Cortex of kidney (tissue), 1 donor: ENCODE measurements at places on chromosomes 5 and 9.

- DNase-seq, result no peak
Observed at GRCh38 chr5:40490464-40491111, 189.1 kb upstream of the PTGER4 start.

DNA sequence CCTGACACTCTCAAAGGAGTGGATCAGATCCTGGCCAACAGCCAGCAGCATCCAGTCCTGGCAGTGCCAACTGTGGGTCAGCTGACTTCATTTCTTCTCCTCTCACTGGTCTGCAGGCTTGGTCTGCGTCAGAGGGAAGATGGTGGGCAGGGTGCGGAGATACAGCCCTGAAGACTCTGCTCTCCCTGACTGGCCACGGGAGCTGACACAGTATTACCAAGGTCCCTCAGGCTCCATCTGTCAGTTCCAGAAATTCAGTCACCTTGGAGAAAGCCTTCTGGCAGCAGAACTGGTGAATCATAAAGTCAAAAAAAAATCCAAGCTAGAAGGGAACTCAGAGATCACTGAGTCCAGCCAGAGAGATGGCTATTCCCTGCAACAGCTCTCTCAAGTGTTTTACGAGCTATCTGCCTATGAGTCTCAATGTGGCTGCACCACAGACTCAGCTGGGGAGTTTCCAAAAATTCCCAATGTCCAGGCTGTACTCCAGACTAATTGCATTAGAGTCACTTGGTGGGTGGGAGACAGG, 27.9 kb downstream of the C1QTNF2 start:
- no peak for DNase-seq

- DNase-seq, result no peak
Observed at GRCh38 chr9:88387552-88388202, 567 bp upstream of the SPIN1 start.

- DNase-seq, result no peak
Observed at GRCh38 chr5:160470437-160471361, 49.0 kb downstream of the PTTG1 start.

DNA sequence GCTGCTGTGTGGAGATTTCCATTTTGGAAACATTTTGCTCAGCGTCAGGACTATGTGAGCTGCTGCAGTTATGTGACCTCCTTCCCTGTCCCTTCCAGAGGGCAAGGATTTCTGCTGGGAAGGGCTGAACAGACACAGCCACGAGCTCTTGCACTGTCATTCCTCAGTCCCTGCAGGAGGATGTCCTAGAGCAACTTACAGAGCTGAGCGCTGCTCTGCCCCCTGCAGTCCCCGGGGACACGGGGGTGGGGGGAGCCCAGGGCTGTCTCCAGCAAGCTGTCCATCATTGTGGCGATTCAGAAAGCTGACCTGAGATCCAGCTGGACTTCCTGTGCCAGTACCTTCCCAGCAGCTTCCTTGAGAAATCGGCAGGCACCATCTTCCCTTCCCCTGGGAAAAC, 28.0 kb upstream of the MAP1B start:
- no peak for DNase-seq

DNA sequence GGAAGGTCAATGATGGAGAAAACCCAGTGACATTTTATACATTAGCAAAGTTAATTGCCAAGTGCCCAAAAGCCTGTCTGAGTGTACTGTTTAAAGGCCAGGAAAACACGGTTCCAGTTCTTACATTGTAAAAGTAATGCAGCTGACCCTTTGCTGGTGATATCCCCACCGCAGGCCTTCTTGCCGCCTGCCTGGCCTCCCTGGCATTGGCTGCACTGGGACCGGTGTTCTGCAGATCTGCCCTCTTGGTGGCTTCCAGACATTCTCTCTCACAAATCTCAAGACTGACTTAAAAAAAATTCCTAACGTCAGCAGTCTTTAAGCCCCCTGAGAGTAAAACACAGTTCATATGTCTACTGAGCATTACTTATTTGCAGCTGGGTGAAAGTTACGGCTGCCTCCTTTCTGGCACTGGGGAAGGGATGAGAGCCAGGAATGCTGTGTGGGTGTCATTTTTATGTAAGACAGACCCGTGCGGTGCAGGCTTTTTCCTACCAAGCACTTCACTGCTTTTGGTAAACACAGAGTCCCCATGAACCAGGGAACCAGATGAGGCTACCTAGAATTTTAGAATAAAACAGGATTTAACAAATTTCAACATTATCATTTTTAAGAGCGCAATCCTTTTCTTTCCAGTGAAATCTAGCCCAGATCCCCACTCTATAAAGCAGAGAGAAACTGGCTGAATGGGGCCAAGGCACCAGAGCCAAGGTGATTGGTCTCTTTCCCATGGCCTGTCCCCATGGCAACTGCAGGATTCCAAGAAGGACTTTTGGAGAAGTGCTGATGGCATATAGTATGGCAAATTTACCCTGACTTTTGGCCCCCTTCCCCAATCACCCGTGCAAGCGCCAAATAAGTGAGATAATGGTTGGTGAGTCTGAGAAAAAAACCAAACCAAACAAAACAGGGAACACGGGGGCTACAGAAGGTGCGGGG, 80.8 kb downstream of the LMNB1 start:
- DNase-seq, result no peak

DNA sequence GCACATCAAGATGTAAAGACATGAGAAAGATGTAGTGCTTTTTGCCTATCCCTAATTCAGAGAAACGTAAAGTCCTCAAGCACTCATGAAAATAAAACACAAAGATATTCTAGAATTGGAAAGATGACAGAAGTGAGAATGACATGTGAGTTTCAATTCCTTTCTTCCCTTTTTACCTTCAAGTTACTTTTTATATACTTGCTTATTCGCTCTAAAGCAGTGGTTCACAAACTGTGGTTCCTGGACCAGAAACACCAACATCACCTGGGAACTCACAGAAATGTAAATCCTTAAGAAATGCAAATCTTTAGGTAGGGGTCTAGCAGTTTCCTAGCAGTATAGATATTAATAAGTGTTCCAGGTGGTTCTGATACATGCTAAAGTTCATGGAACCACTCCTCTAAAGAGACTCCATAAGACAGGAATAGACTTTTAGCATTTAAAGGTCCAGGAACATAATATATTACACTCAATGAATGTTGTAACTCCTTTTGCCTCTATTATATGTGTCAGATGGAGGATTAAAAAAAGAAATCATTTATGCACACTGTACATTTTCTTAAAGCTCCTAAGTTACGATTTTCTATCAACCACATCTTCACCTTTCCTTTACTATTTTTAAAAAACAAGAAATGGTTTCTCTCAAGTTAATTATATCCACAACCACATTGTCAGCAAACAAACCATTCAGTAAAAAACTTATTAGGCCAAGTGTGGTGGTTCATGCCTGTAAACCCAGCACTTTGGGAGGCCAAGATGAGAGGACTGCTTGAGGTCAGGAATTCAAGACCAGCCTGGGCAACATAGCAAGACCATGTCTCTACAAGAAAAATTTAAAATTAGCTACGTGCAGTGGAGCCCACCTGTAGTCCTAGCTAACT, 39.9 kb downstream of the ERP44 start:
- no peak for DNase-seq

- DNase-seq, result no peak
Observed at GRCh38 chr5:131756942-131757341, 39.9 kb downstream of the FNIP1 start.

GRCh38 chr9:36874921-36875320, 159.1 kb downstream of the PAX5 start:
- no peak for DNase-seq

GRCh38 chr5:107764976-107765804, 94.5 kb upstream of the EFNA5 start:
- no peak for DNase-seq

- no peak for DNase-seq
Observed at GRCh38 chr5:175054243-175054642, 329.9 kb downstream of the MSX2 start.

GRCh38 chr5:1527533-1528205, 3.9 kb upstream of the LPCAT1 start:
- no peak for DNase-seq

GRCh38 chr9:83362341-83362995, 175.7 kb downstream of the FRMD3 start:
- DNase-seq, result no peak
